ENCODE measurements at places on chromosomes 13 and 19. TPM values are rescaled to one million over a fixed set of nuclear protein-coding genes. Genes with fewer than 3 reads are reported as not detected.

Gene ATP8A2
- not detected for total RNA-seq

Gene NLRP9
- not detected for total RNA-seq

Gene POSTN
- 11.8 TPM for total RNA-seq

Gene TYROBP
- 16.6 TPM for total RNA-seq

Gene TEX29
- 0.64 TPM for total RNA-seq

Gene HTR2A
- total RNA-seq = not detected

Gene GDF15
- total RNA-seq = 0.99 TPM

Gene CABP5
- 0.18 TPM for total RNA-seq

Gene EID2
- total RNA-seq = 10.4 TPM

Gene CYP2A6
- total RNA-seq = not detected

Gene CAPN12
- 0.52 TPM for total RNA-seq

- no peak overlapping the region for H3K4me3 ChIP-seq
- no peak for DNase-seq
- no peaks in the 10 kb centered on the region for H3K4me1 ChIP-seq
- peaks cover 2% of the 10 kb centered on the region for H3K27me3 ChIP-seq
- no peak overlapping the region for H3K27ac ChIP-seq
These were observed 16.3 kb upstream of the DCT start for GRCh38 chr13:94495806-94496205.

DNA sequence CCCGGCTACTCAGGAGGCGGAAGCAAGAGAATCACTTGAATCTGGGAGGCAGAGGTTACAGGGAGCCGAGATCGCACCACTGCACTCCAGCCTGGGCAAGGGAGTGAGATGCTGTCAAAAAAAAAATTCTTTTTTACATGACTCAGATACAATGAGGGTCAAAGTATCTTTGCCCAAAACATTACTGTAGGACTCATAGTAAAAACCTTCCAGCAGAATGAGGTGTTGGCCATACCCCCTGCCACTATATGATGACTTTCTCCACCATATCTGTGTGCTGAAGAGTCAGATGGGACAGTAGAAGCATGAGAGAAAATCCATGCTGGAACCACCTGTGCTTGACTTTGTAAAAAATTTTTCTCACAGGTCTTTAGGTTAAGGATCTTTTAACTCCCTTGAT lies 86.7 kb downstream of the COL4A2 start:
- no peak for DNase-seq
- H3K4me1 ChIP-seq = peaks cover 12% of the 10 kb centered on the region
- H3K36me3 ChIP-seq = no peaks in the 10 kb centered on the region

DNA sequence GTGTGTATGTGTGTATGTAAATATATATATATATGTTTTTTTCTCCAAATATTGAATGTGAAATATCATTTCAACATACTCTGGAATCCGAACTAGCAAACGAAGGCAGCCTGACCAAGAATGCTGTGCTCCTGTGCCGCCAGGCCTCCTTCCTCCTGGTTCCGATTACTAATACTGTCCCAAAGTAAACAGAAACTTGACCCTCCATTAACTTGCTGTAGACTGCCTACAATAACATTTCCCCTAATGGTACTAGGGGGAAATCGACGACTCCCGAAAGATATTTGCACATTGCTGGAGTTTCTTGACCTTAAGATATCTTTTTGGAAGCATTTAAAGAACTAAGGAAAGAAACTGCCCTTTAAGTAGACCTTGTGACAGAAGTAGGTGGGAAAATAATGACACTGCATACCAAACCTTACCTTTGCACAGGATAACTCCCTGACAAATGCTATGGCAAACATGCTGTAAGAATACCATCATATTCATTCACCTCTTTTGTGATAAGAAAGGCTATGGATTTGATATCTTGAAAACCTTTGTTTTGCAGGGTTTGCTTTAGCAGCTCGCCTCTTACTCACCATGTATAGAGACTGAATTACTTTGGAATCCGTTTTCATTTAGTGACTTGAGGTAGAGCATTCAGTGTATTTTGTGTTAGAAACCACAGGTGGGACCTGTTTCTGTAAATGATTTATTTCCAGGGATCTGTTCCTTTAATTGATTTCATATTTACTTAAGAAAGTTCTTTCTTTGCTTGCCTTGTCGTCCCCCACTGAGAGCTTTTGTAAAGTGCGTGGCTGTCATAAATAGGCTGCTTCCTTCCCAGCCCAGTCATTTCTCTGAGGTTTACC lies 80.1 kb downstream of the KLF5 start:
- DNase-seq = no peak
- no peaks in the 10 kb centered on the region for H3K36me3 ChIP-seq
- no peak overlapping the region for H3K4me3 ChIP-seq
- no peaks in the 10 kb centered on the region for H3K27me3 ChIP-seq
- H3K27ac ChIP-seq = no peak overlapping the region
- no peaks in the 10 kb centered on the region for H3K4me1 ChIP-seq

DNA sequence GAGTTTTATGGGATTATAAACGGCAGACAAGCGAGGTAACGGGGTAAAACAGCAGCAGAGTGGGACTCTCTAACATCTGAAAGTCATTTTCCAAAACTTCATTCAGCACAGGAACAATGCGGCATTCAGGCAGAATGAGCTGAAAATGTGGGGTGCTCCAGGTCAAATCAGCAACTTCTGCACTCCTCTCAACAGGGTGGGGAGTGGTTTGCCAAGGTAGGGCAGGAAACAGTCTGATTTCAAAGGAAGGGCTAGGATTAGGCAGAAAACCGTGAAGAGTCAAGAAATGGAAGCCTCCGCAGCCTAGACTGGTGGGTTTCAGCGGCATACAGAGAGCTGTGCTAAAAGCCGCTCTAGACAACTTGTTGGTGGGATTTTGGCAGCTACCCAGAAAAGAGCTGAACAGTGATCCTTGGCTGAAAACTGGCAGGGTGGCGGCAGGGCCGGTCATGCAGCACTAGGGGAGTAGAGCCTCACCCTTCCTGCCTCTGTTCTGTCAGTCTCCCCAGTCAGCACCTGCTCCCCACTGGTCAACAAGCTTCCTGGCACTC lies 154.2 kb upstream of the KLF12 start:
- H3K27me3 ChIP-seq = no peaks in the 10 kb centered on the region
- peak overlapping the region; percentile 33 for H3K27ac ChIP-seq
- peak overlapping the region; percentile 40 for H3K4me3 ChIP-seq
- peak; percentile 32 for DNase-seq
- H3K36me3 ChIP-seq = no peaks in the 10 kb centered on the region

GRCh38 chr13:98371516-98372023 lies 194.5 kb upstream of the RNF113B start:
- peaks cover 16% of the 10 kb centered on the region for H3K4me1 ChIP-seq
- H3K27me3 ChIP-seq = no peaks in the 10 kb centered on the region
- DNase-seq = no peak

- peak overlapping the region; percentile 85 for H3K27ac ChIP-seq
- no peak for DNase-seq
- H3K4me3 ChIP-seq = peak overlapping the region; percentile 89
- peaks cover 10% of the 10 kb centered on the region for H3K36me3 ChIP-seq
These were observed 399 bp upstream of the ZNF136 start for GRCh38 chr19:12162513-12162881.

DNA sequence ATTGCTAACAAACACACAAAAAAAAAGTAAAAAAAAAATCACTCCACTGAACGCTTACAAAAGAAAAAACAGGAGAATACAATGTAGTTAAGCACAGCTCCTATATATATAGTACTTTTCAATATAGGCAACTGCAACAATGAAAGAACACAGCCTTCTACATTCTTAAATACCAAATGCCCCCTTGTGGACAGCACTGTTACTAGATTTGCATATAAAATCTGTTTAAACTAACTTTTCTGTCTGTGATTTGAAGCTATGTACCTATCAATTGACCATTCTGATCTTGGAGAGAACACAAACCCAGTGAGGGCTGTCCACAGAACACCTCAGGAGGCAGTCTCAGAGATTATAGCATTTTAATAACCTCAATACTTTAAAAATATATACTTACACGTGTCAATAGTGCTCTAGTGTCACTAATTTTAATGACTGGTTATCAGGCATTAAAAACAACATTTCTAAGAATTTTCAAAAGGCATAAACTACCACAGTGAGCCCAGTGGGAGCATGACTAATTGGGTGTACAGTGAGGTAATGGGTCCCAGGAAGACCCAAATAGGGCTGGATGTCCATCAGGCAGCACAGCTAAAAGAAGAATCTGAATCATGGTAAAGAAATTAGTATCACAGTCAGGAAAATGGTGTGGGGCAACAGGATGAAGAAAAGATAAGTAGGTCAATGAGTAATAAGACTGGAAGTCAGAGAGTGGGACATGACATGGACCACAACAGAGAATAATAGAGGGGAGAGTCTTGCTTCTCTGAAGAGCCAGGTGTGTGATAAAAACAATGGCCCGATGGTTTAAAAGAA lies 22.2 kb downstream of the CCDC169 start:
- no peaks in the 10 kb centered on the region for H3K36me3 ChIP-seq
- H3K27me3 ChIP-seq = no peaks in the 10 kb centered on the region
- no peak overlapping the region for H3K4me3 ChIP-seq
- no peak for DNase-seq
- H3K4me1 ChIP-seq = no peaks in the 10 kb centered on the region

DNA sequence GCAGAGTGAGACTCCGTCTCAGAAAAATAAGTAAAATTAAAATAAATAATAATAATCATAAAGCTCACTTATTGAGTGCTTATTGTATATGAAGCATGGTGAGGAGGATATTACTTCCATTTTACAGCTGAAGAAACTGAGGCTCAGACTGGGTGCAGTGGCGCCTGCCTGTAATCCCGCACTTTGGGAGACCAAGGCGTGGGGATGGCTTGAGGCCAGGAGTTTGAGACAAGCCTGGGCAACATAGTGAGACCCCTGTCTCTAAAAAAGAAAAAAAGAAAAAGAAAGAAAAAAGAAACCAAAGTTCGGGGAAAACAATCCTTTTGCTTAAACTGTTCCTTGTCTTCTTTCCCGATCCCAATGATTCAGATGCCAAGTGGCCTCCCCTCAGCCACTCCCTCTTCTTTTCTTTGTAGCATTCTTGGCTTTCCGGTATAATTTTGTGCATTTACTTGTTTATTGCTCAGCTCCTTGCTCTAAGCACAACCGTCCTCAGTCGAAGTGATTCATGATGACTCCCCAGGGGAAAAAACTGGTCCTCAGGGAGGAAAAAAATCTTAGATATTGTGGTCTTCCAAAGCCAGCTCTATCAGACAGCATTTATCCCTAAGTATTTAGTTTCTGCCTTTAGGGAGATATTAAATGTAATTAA lies 965 bp upstream of the EIF3G start:
- H3K36me3 ChIP-seq = peaks cover 4% of the 10 kb centered on the region
- no peaks in the 10 kb centered on the region for H3K27me3 ChIP-seq
- H3K4me1 ChIP-seq = peaks cover 15% of the 10 kb centered on the region
- no peak for DNase-seq
- peak overlapping the region; percentile 97 for H3K4me3 ChIP-seq

DNA sequence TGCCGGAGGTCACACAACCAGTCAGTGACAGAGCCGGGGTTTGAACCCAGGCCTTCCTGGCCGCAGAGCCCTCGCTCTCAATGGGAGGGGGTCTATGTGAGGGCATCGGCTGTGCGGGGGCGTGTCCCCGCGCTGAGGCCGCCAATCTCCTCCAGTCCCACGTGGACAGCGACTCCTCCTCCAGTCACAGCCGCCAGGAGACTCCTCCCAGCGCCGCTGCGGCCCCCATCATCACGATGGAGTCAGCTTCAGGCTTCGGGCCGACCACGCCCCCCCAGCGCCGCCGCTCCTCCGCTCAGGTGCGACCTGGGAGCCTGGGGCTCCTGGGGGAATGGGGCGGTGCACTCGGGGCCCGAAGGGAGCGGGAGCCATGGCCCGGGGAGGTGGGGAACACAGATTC lies 6.0 kb downstream of the SPRED3 start:
- peaks cover 21% of the 10 kb centered on the region for H3K27me3 ChIP-seq
- DNase-seq = no peak
- no peak overlapping the region for H3K27ac ChIP-seq
- no peak overlapping the region for H3K4me3 ChIP-seq
- no peaks in the 10 kb centered on the region for H3K4me1 ChIP-seq
- H3K36me3 ChIP-seq = no peaks in the 10 kb centered on the region

- no peak overlapping the region for H3K4me3 ChIP-seq
- peaks cover 3% of the 10 kb centered on the region for H3K36me3 ChIP-seq
- H3K27ac ChIP-seq = no peak overlapping the region
- peaks cover 3% of the 10 kb centered on the region for H3K4me1 ChIP-seq
- no peaks in the 10 kb centered on the region for H3K27me3 ChIP-seq
These were observed 38.0 kb downstream of the RCBTB2 start for GRCh38 chr13:48494874-48495273.

- no peaks in the 10 kb centered on the region for H3K27me3 ChIP-seq
- no peak overlapping the region for H3K4me3 ChIP-seq
- no peaks in the 10 kb centered on the region for H3K4me1 ChIP-seq
These were observed 347.9 kb downstream of the EFNB2 start for GRCh38 chr13:106187501-106188095.

DNA sequence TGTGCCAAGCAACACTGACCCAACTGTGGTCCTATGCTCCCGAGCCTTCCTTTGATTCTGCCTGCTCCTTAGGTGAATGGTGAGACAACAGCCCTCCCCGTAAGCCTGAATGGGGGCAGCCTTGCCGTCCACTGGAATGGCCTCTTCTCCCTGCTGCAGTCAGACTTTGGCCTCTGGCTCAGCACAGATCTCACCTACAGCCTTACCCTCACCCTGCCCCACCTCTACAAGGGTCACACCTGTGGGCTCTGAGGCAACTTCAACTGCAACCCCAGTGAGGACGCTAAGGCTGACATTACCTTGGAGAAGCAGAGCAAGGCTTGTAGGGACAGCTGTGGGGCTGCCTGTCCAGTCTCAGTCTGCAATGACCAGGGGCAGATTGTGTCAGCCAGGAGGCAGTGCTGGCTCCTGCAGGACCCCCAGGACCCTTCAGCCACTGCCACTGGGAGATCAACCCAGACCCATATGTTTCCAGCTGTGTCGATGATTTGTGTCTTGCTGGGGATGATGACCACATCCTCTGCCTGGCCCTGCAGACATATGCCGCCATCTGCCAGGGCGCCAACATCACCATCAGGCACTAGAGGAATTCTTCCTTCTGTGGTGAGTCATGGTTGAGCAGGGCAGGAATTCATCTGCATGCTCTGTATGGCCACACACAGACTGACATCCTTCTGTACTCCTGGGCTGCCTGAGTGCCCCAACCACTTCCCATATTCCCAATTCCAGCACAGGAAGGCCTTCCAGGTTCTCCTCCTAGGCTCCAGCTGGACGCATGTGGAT lies 27.3 kb upstream of the FXYD3 start:
- H3K27ac ChIP-seq = no peak overlapping the region
- no peak for DNase-seq
- peaks cover 3% of the 10 kb centered on the region for H3K4me1 ChIP-seq
- H3K4me3 ChIP-seq = no peak overlapping the region
- H3K27me3 ChIP-seq = peaks cover 2% of the 10 kb centered on the region

All from psoas muscle (tissue), 8 donors.